HT-29 (cell line): ENCODE measurements at places on chromosomes 1 and 21.

GRCh38 chr1:54777431-54777830 is 13.1 kb upstream of the PARS2 start:
- no peak for DNase-seq

DNA sequence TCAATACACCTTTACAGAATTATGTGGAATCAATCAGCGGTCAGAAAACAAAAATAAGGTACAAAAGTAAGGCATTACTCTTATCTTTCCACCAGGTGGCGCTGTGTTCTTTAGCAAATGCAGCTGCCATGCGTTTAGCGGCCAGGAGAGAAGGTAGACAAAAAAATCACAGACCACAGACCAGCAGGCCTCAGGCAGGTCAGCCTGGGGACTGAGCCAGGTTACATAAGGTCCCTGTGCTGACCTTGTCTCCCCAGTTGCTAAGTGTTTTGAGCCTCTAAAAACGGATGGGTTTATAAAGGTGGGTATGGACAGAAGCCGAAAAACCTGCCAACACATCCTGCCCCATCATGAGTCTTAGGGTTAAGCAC is 2.8 kb downstream of the RGS16 start:
- peak; percentile 89 for DNase-seq

DNA sequence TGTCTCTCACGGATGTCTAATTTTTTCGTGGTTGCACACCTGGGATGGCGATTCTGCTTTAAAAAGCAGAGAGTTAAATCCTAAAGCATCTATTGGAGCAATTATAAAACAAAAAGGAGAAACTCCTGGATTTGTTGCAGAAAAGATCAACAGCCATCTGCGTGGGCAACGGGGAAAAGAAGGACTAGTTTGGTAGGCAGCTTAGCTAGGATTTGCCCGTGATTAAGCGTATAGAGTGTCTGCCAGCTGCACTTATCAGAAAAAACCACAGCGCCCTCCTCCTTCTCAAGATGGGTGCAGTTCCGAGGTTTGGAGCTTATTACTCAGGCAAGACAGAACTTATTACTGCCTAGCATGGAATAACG is 526 bp upstream of the SLC25A24 start:
- DNase-seq, result peak; percentile 76

DNA sequence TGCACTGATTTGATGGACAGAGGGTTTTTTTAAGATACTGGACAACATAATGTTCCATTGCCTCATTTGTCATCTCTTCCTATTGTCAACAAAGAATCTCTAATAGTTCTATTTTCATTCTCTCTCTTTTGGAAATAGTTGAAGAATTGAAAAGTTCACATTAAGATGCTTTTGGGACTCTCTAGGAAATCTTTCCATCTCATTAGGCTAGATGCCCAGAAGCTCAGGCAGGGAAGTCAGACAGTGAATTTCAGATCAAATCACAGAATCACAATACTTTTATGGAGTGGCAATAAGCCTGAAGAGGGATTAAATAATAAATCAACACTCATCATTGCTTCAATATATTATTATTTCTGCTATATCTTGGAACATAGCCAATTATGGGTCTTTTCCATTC is 29.2 kb downstream of the NEGR1 start:
- DNase-seq, result no peak

- DNase-seq, result peak; percentile 53
These were observed 2.5 kb downstream of the MTHFR start for GRCh38 chr1:11802973-11803885.

- peak; percentile 55 for DNase-seq
These were observed 167.2 kb downstream of the RUNX1 start for GRCh38 chr21:34881839-34882371.

- no peak for DNase-seq
These were observed 35.7 kb upstream of the DUSP10 start for GRCh38 chr1:221777431-221778072.

DNA sequence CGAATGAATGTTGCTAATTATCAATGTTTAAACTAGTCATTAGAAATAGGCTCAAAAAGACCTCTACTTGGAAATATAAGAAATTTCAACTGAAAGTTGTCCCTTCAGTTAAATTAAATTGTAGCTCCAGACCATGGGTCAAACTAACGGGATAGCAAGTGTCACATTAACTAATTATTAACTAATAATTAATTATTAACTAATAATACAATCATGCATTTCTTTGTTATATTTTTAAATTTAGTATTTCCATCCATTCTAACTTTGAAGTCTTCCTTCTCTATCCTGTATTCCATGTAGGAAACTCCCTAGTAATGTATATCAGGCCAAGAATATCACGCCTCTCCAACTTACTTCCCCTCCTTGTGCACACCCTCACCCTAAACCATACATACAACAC is 43.4 kb upstream of the HOOK1 start:
- DNase-seq, result no peak

DNA sequence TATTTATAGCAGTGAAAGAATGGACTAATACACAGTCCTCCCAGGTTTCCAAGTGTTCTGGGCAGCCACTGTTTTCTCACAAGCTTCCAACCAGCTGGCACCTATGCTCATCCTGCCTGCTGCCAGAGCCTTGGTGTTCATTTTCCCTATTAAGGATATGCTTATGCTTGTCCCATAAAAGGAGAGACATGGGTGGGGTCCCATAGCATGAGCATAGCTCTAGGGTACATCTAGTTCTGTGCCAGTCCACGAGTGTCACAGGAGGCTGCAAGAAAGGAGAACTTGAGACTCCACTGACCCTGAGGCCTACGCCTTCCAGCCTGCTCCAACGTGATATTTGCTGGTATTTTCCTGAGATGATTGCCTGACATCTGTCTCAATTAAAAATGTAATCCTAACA is 192.4 kb upstream of the PTGFR start:
- no peak for DNase-seq

GRCh38 chr1:91821126-91821868 is 64.7 kb downstream of the TGFBR3 start:
- no peak for DNase-seq
